NCI-H1105 treated with DMSO at 0.1 percent for 48 hours (cell line): ENCODE measurements at places on chromosomes 11 and 22.

- no peak for DNase-seq
Observed at GRCh38 chr22:33539202-33539901, 380.9 kb downstream of the LARGE1 start.

DNA sequence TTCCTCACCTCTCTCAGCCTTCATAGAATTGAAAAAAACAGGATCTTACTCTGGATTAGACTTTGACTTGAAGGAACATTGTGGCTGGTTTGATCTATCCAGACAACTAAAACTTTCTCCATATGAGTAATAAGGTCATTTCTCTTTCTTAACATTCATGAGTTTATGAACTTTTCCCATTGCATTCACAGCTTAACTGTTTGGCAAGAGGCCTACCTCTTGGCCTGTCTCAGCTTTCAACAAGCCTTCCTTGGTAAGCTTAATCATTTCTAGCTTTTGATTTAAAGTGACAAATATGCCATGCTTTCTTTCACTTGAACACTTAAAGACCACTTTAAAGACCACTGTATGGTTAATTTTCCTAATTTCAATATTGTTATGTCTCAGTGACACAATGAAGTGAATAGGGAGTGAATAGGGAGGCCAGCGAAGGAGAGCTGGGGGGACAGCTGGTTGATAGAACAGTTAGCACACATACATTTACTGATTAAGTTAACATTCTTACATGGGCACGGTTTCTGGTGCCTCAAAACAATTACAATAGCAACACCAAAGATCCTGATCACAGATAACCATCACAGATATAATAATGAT, 17.0 kb downstream of the IMMP1L start:
- DNase-seq = no peak

- no peak for DNase-seq
Observed at GRCh38 chr11:82930734-82931133, 29.2 kb downstream of the DDIAS start.

DNA sequence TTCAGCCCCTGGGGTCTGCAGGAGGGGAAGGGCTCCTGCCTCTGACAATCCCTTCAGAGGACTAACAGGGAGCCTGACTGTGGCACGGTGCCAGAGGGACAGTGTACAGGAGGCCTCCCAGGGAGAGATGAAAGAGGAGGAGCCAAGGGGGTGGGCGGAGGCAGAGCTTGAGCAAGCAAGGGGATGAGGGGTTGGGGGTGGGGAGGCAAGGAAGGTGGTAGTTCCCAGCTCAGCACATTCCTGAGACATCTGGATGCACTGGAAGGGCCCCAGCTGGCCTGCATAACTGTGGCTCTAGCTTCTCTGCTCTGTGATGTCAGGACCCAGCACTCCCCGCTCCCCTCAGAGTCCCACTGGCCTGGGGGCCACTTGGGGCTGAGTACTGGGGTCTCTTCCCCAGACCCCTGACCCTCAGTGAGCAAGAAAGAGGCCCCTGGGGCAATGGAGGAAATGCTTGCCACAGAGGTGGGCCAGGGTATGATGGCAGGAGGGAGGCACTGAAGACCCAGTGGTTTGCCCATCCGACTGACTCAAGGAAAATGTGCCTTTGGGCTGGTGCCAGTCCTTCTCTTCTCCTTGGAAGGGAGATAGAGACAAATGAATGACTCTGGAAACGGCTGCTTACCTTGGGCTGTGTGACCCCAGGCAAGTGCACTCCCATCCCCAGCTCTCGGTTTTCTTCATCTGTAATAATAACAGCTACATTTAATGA, 13.3 kb downstream of the CREB3L1 start:
- DNase-seq = peak; percentile 3

DNA sequence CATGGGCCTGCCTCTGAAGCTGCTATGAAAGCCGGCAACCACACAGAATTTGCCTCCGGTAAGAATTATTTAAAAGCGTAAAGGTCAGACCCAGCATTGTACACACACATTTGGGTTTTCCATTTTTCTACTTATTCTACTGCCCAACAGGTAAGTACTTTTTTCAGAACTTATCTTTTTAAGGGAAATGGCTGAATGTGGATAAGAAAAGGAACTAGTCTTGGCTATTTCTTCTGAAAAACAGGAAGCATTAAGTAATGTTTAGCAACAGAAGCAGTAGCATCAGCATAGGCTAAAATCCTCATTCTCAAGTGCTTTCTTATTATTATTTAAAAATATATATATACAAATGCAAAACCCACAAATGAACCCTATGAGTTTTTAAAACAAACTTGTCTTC, 103.1 kb downstream of the MPPED2 start:
- DNase-seq = no peak

DNA sequence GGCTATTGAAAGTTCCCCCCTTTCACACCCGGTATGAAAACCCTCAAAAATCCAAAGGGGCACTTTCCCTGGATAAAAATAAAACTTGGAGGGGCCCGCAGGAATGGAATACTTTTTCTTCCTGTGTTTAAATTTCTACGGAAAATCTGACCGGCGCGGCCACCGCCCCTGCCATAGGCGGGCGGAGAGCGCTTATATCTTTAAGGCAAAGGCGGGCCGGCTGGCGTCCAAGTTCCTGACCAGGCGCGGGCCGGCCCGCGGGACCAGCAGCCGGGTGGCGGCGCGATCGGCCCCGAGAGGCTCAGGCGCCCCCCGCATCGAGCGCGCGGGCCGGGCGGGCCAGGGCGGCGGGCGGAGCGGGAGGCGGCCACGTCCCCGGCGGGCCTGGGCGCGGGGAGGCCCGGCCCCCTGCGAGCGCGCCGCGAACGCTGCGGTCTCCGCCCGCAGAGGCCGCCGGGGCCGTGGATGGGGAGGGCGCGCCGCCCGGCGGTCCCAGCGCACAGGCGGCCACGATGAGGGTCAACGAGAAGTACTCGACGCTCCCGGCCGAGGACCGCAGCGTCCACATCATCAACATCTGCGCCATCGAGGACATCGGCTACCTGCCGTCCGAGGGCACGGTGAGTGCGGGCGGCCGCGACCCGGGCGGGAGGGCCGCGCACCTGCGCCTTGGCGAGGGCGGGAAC, at the start of gene ANO1:
Gene ANO1, plus strand, starts transcription at position 223 of the 686 bp plus-strand sequence. Its CDS starts 290 bp downstream, at position 513.
- no peak for DNase-seq

DNA sequence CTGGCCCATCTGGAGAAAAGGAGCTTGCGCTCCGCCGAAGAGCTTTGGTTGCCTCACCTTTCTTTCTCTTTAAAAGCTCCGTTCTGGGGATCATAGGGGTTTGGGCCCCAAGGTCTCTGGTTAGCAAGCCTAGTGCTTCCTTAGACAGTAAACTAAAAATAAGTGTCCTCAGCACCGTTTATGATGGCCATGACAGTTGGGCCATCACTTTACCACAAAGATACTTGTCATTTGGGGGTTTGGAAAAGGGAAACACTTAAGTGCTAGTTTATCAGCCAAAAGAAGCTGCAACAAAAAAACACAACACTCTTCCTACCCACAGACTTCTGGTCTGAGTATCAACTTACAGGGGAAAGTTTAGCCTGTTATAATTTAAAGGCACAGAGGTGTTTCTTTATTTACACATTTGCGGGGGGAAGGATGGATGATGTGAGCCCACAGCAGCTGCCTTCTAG, 88.4 kb upstream of the CD44 start:
- no peak for DNase-seq

DNA sequence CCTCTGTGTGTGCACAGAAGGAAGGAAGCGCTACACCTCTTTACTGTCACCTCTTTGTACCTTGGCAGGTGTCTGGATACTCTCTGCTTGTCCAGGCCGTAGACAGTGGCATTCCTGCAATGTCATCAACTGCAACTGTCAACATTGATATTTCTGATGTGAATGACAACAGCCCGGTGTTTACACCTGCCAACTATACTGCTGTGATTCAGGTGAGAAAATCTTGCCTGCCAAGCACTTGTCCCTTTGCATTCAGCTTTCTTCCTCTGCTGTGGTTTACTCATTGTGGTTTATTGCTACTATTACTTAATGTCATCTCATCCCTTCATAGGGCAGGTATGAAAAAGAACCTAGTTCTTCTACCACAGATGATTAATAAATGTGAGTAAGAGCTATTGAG, 131.9 kb upstream of the MTNR1B start:
- DNase-seq = peak; percentile 20

DNA sequence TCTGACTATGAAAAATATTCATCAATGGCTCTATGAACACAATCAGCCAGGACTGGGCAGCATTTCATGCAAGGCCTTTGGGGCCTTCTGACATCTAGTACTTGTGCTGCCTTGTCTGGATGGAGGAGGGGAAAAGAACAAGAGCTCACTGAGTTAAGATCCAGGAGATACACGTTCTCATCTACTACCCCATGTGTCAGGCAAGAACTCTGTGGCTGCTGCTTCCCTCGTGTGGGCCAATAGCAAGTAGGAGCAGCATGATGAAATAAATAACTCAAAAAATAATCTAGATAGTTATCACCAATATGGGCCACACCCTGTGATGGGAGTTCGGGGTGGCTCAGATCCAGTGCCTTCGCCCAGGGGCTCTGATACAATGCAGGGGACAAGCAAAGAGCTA, 7.3 kb downstream of the KCNE3 start:
- no peak for DNase-seq

DNA sequence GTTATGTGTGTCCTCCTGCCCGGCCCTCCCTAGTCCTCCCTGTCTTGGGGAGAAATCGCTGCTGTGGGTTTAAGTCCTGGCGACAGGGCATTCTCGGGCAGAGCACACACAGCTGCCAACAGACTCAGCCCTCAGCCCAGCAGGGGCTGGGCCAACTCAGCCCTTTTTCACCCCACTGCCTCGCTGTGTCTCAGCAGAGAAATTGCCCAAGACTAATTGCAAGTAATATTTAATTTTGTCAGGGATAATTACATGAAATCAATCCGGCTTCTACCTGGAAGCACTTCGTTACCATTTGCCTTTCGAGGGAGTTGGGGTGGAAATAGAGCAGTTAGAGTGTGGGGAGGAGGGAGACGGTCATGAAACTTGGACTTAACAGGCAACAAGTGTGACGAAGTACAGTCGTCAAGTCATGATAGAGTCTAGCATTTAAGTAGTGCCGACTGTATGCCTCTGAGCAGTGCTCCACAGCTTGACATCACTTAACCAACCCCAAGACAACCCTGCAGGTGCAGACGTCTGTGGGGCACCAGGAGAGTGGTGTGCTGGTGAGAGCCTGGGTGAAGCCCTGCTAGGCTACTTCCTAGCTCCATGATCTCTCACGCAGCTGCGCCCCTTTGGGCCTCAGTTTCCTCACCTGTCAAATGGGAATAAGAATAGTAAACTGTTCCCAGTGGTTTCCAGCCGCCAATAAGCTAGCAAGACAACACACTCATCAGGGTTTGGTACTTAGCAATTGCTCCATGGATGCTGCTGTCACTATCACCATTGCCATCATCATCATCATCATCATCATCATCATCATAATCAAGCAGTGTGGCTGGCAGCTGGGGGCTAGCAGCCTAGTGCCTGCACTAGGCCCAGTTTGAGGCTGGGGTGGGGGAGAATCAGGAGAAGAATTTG, 29.2 kb downstream of the MN1 start:
- peak; percentile 9 for DNase-seq

DNA sequence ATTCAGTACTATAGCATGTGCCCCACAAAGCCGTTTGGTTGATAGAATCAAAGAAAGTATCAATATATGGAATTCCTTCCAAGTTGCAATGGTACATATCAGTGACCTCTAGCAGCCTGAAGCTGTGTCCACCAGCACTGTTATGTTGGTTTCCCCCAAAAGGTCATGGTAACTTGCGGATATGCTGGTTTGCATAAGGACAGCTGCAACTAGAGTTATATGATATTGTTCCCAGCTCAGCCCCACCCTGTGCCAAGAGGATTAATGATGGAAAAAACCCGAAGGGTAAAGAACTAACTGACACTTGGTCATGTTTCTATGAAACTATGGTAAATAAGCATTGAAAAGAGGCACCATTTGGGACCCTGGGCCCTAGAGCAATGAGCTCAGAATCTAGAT, 93.5 kb downstream of the PDHX start:
- no peak for DNase-seq

- no peak for DNase-seq
Observed at GRCh38 chr22:37747080-37747714, 50.3 kb downstream of the TRIOBP start.

DNA sequence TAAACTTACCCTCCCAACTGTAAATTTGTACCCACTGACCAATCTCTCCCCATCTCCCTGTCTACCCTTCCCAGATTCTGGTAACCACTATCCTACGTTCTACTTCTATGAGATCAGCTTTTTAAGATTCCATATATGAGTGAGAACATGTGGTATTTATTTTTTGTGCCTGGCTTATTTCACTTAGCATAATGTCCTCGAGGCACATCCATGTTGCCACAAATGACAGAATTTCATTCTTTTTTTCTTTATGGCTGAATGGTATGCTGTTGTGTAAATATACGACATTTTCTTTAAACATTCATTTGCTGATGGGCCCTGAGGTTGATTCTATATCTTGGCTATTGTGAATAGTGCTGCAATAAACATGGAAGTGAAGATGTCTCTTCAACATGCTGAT, 74.7 kb upstream of the RRM1 start:
- DNase-seq = no peak

- DNase-seq = no peak
Observed at GRCh38 chr11:45259592-45259991, 26.5 kb downstream of the SYT13 start.

DNA sequence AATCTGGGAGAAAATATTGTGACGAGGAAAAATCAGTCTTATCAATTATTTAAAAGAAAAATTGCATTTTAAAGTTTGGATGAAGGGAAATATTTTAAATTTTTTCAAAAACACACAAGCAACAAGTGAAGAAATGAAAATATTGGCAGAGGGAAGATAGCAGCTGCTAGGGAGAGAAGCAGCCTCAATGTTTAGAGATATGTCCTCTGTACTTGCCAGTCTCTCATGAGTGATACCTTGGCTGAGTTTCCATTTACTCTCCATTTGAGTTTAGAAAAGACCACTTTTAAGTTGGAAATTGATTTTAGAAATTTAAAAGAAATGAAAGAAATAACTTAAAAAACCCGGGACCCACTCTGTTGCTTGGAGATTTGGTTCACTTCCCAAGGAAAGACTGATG, 88.6 kb upstream of the DBX1 start:
- no peak for DNase-seq

DNA sequence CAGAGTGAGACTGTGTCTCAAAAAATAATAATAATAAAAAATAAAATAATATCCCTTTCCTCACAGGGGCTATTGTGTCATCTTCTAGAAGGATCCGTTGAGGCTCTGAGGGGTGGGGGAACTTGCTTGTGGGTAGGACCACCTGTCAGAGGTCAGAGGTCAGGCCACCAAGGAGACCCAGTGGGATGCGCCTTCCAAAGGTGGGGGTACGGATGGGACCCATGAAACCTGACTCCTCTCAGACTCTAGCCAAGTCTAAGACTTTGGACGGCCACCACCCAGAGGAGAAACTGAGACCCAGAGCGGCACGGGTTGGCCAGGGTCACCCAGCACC, 367 bp upstream of the MMP11 start:
- DNase-seq = no peak

- DNase-seq = no peak
Observed at GRCh38 chr11:6734616-6735015, 37.2 kb downstream of the OR2AG2 start.

DNA sequence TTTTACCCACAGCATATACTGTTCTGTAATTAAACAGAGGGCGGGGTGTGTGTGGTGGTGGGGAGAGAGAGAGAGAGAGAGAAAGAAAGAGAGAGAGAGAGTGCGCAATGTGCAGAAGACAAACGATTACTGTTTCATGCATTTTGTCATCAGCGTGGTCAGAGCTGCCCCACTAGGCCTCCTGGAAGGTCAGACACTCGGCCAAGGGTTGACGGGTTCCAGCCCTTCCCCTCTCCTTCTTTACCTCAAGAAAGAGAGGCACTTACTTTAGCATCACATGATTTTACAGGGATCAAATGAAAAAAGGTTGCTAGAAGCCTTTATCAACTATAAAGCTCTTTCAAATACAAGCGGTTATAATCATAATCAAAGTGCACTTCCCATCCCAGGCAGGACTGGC, 269.2 kb upstream of the SORL1-AS1 start:
- no peak for DNase-seq
